ENCODE measurements at places on chromosomes 2 and 18. TPM values are rescaled to one million over a fixed set of nuclear protein-coding genes. Genes with fewer than 3 reads are reported as not detected.

The PRKAG3 gene
- total RNA-seq: not detected

The TPGS2 gene
- total RNA-seq: 66.3 TPM

GRCh38 chr2:167962436-167963226, 284.8 kb downstream of the STK39 start:
- DNase-seq: no peak

- no peak for DNase-seq
These were observed 47.7 kb downstream of the MYO7B start for GRCh38 chr2:127582863-127583861.

- no peak for DNase-seq
These were observed 402.2 kb downstream of the CLIP4 start for GRCh38 chr2:29517413-29517812.
